GM23248 (cell line): ENCODE measurements at places on chromosomes 6 and 20.

GRCh38 chr6:16278048-16278724 lies 39.8 kb downstream of the GMPR start:
- no peak for DNase-seq

- DNase-seq = peak; percentile 24
These were observed 134.0 kb upstream of the SNX9 start for GRCh38 chr6:157688960-157689599.

DNA sequence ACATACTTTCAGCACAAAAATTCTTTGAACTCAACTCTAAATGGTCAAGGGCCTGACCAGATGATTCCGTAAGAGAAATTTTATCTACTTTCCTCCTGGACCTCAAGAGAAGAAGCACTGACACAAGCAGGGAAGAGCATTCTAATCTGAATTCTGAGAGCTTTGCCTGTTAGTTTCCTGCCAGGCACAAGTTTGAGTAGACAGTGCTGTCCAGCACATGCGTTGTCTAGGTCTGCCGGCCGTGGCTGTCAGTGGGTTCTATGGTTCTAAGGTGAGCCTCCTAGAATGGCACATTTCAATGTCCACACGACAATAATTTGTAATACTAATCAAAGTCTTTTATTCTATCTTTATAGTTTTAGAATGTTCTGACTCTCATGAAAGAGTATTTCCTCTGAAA lies 91.9 kb downstream of the RFPL4B start:
- peak; percentile 7 for DNase-seq

DNA sequence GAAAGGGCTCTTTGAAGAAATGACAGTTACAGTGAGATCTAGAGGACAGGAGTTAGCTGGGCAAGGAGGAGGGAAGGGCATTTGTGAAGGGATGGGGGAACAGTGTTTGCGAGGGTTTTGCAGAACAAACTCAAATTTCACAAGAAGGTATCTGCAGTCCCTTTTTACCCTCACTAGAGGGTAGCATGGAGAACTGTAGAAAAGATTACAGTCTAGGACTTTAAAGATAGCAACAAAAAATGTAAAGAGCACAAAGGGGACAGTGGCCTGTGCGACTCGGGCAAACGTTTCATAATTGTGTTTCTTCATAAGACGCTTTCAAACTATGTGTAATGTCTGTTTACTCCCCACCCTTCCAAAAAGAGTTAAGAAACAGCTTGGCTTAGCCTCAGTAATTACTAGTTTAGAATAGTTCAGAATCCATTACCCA lies 21.2 kb upstream of the ASXL1 start:
- DNase-seq = peak; percentile 65

GRCh38 chr6:42383421-42384205 lies 68.1 kb downstream of the TRERF1 start:
- no peak for DNase-seq

- DNase-seq = no peak
These were observed 1.6 kb downstream of the CLVS2 start for GRCh38 chr6:122997541-122998150.

DNA sequence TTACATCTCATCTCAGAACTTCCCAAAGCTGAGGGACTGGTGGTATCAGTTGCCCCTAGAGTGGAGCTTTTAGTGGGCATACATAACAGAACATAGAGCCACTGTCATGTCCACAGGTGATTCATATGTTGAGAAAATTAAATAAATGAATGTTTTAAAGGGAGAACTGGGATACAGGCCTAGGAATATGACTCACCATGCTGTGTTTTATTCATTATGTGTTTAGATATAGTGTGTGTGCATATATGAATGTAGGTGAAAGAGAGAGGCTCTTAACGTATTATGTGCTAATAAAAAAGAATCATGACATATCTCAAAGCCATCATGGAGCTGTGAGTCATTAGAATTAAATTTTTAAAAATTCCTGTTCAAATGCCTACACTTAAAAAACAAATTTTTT lies 332.2 kb upstream of the RSPO3 start:
- peak; percentile 53 for DNase-seq

GRCh38 chr6:27451660-27452390 lies 21.1 kb downstream of the ZNF184 start:
- DNase-seq = no peak

DNA sequence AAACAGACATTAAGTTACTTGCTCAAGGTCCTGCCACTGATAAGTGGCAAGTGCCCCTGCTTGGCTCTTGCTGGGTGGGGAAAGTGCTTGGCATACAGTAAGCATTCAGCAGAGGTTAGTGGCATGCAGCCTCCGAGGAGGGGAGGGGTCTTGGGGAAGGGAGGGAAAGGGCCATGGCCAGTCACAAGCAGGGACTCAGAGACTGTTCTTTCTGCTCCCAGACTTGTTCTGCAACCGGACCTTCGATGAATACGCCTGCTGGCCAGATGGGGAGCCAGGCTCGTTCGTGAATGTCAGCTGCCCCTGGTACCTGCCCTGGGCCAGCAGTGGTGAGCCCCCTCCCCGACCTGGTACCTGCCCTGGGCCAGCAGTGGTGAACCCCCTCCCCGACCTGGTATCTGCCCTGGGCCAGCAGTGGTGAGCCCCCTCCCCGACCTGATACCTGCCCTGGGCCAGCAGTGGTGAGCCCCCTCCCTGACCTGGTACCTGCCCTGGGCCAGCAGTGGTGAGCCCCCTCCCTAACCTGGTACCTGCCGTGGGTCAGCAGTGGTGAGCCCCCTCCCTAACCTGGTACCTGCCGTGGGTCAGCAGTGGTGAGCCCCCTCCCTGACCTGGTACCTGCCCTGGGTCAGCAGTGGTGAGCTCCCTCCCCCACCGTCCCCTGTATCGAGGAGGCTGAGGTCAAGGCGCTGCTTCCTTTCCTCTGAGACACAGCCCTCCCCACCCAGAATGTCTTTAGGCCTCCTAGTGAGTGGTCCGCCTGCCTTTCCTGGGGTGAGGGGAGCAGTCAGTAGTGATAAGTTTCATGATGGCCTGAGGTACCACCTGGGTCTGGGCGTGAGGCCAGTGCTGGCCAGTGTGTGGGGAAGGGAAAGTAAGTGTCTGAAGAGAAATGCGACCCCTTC lies 8.9 kb downstream of the GLP1R start:
- DNase-seq = no peak

GRCh38 chr6:1593286-1593957 lies 16.3 kb upstream of the FOXC1 start:
- no peak for DNase-seq

DNA sequence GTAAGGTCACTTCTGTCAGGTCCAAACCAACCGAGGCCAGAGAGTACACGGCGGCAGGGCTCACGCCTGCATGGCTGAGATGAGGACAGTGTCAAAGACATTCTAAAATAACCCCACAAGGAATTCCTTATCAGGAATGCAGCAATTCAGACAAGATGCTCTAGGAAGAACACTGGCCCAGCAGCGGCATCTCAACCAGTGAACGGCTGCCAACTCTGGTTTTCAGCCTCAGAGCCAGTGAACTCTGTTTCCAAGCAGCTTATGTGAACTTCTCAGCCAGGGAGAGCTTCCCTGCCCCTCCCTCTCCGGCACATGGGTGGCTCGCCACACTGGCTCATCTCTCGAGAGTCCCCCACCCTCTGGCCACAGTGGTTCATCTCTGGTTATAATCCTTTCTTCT lies 36.9 kb downstream of the KCNQ2 start:
- peak; percentile 30 for DNase-seq

GRCh38 chr6:10449751-10450150 lies 34.9 kb upstream of the TFAP2A start:
- no peak for DNase-seq

- DNase-seq = no peak
These were observed 63.7 kb downstream of the PXDC1 start for GRCh38 chr6:3687847-3688246.

- no peak for DNase-seq
These were observed 17.0 kb downstream of the MAPK13 start for GRCh38 chr6:36147294-36147693.

DNA sequence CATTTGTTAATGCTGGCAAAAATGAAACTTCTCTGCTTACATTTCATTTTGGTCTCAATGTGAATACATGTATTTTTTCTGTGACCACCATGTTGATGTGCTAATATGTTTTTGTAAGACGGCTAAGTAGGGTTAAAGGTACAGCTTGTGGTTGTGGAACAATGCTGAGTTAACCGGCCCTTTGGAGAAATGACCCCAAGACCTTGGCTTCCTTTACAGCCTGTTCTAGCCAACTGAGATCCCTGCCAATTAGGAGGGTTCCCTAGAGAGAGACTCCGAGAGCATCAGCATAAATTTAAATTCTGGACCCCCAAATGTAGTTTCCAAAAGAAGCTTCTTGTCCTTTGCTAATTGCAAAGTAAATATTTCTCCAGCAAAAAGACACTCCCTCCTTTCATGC lies 44.4 kb downstream of the RSPO3 start:
- DNase-seq = no peak

DNA sequence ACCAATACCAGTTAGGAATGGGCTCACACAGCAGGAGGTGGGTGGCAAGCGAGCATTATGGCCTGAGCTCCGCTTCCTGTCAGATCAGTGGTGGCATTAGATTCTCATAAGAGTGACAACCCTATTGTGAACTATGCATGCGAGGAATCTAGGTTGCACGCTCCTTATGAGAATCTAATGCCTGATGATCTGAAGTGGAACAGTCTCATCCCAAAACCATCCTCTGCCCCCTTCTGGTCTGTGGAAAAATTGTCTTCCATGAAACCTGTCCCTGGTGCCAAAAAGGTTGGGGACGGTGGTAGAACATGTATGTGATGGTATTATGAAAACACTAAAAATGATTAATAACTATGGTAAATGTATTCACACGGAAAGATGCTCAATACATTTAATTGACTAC lies 99.7 kb upstream of the HIVEP1 start:
- DNase-seq = peak; percentile 15

DNA sequence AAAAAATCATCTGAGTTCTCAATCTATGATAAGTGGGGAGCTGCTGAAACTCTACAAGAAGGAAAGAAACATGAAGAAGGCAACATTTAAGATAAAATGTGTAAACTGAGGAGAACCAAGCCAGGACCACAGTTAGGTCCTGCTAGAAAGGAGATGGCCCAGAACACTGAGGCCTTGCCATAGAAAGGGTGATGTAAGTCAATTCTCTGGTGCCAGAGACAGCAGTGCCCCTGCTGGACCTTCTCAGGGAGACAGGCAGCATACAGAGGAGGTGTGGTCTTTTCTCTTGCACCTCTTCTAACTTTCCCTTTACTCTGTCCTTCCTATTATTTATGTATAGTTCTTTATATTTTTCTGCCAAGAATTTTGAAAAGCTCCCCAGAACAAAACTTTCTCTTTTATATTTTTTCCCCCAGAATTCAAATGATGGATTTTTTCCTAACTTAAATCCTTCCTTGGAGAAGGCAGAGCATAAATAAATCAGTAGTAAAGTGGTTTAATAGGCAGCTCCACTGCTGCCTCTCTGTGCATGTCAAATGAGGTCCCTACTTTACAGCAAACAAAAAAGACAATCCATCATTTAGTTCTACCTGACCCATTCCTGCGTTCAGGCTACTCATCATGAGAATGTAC lies 9.0 kb downstream of the UQCC2 start:
- DNase-seq = peak; percentile 84

GRCh38 chr6:35919085-35919826 lies 1.6 kb downstream of the SRPK1 start:
- peak; percentile 60 for DNase-seq

GRCh38 chr6:52209770-52210169 lies 23.6 kb downstream of the IL17A start:
- no peak for DNase-seq

GRCh38 chr6:54037277-54037779 lies 73.9 kb upstream of the MLIP start:
- no peak for DNase-seq

- no peak for DNase-seq
These were observed 21.7 kb upstream of the PRELID3B start for GRCh38 chr20:59064214-59064722.

GRCh38 chr6:130417951-130418350 lies 52.1 kb downstream of the TMEM200A start:
- peak; percentile 47 for DNase-seq

GRCh38 chr20:8334641-8335040 lies 202.6 kb downstream of the PLCB1 start:
- DNase-seq = no peak

- peak; percentile 19 for DNase-seq
These were observed 47.8 kb downstream of the CDH22 start for GRCh38 chr20:46260480-46260879.

DNA sequence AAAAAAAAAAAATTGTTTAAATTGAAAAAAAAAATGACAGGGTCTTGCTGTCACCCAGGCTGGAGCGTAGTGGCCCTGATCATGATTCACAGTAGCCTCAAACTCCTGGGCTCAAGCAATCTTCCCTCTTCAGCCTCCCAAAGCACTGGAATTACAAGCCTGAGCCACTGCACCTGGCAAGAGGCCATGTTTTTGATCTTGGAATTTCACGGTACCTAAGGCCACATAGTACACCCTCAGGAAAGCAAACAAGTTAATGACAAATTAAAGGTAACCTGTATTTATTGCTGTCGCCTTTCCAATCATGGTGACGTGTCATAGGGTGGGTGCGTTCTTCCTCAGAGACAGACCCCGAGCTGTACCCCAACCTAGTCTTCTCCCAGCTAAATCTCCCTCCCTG lies 79.2 kb downstream of the LINC00237 start:
- DNase-seq = no peak

GRCh38 chr20:45347936-45348778 lies at the start of gene SDC4:
Gene SDC4, minus strand, starts transcription at chr20:45348424. Its CDS starts 40 bp downstream, at chr20:45348384.
- peak; percentile 88 for DNase-seq

DNA sequence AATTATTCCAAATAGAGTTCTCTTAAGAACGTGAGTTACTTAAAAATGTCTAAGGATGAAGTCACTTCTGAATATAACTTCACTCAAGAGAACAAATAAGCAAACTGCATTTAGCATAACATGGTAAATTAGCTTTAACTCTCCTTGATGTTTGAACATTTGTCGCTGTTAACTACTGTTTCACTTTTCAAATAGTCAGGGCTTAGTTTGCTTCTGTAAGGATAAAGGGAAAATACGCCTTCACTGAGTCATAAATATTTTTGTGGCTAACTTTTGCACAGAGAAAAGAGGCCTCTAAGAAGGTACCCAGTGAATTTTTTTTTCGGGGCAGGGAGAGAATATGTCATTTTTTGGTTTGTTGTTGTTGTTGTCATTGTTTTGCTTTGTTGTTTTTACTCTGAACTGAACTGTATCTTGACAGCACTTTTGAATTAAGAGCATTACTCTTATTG lies 8.1 kb downstream of the PTPN1 start:
- DNase-seq = peak; percentile 72

DNA sequence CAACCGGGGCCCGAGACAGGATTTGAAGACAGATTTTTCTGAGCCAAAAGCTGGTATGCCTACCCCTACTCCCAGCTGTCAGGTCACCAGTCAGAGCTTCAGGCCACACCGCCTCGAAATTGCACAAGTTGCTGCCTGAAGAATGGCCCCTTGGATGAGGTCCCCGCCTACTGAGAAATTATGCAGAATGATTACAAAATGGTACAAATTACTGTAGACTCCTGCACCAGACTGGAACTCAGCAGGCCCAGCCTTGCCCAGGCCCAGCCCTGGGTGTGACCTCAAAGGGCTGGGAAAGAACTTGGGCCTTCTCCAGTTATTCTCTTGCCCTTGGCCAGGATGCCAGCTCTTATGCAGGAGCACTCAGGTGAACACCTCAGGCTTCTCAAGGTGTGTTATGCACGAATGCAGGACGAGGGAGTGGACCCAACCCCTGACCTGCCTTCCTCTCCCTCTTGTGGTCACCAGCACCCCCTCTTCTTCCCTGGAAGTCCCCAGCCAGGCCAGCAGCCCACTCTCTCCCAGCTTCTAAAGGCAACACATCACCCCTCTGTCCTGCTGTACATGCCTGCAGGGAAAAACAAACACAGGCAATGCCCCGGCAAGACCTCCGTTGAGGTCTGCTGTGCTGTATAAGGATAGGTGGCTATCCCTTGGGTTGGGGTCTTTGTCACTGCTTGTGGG lies 88.7 kb upstream of the NAA20 start:
- DNase-seq = no peak

GRCh38 chr20:13492001-13492481 lies 146.7 kb downstream of the TASP1 start:
- DNase-seq = peak; percentile 82
